Activated T-cell treated with anti-CD3 and anti-CD28 coated beads for 48 hours (primary cell): ENCODE measurements at places on chromosomes 6 and 20.

DNA sequence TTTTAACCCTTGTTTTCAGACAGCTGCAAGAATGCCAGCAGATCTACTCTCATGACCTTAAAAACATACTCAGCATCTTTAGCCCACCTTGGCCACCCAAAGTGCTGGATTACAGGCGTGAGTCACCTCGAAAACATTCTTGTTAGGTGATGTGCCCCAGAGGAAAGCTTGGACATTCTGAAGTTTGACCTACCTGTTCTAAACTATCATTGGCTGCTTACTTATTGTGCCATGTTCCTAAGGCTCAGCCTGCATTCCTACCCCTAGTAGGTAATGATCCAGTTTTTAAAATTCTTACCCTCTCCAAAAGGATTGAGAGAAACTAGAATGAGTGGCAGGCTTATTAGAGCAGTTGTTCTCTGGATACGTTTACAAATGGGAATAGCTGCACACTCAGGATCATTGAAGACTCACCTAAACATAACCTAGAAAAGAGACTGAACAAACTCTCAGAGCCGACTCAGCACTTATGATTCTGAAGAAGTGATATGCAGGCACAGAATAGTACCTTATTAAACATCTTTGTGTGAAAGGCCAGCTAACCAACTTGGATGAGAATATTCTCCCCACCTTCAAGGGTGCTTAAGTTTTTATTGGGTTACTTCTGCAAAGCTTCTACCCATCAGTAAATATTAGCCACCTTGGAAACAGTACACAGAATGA is 362.1 kb downstream of the NRN1 start:
- no peak for DNase-seq

- no peak for DNase-seq
Measured at GRCh38 chr20:32984196-32984595, 20.0 kb downstream of the SUN5 start.

DNA sequence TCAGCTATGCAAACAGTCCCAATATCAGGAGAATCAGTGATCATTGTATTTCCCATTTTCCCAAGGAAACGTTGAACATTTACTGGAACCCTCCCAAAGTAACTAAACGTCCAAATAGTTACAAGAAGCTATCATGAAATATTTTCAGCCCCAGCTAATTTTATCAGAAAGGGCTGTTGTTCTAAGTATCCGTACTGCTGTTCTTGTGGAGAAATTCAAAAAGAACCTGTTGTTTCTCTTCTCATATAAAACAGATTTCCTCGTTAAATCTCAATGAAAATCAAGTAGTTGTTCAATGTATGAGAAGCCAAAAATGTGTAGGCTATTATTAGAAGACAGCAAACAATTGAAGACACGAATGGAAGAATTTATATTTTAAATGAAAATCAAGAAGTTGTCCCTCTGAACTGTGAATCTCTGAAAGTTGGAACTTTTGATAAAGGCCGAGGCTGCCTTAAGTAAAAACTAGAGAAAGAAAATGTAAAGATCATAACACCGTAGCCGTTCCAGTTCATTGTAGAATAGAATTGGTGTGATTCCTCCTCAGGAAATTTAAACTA is 107.7 kb downstream of the HFE start:
- no peak for DNase-seq

- no peak for DNase-seq
Measured at GRCh38 chr20:60664106-60664505, 588.0 kb upstream of the CDH4 start.
